Activated naive CD8-positive, alpha-beta T cell treated with anti-CD3 and anti-CD28 coated beads for 36 hours (primary cell): ENCODE measurements at places on chromosomes 16 and 17.

- no peak for DNase-seq
Measured at GRCh38 chr17:80337195-80337895, 76.7 kb downstream of the RNF213 start.

- DNase-seq = no peak
Measured at GRCh38 chr17:73513426-73513825, 130.8 kb downstream of the SDK2 start.

- DNase-seq = no peak
Measured at GRCh38 chr17:76232342-76232741, 8.0 kb downstream of the RNF157 start.

GRCh38 chr17:83161298-83162034, 82.1 kb downstream of the METRNL start:
- no peak for DNase-seq

- no peak for DNase-seq
Measured at GRCh38 chr17:48194097-48194550, 86.6 kb downstream of the SNX11 start.

- no peak for DNase-seq
Measured at GRCh38 chr16:63904930-63905329, 1216.9 kb downstream of the CDH11 start.

- no peak for DNase-seq
Measured at GRCh38 chr17:42002792-42003301, 14.4 kb downstream of the DNAJC7 start.

DNA sequence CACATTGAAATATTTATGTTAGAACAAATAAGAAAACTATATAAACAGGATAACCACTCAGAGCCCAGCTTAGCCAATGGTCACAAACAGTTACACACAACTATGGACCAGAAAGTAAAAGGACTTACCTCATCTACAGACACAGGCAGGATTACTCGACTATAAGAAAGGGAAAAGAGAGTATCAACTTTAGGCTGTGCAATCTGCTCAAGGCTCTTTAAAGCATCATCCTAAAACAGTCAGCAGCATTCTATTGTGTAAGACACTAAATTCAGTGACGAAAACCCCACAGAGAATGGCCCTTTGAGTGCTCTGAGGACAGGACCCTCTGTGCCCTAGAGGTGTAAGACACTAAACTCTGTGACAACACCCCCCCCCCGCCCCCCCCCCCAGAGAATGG, 4.2 kb downstream of the PITPNA start:
- no peak for DNase-seq

GRCh38 chr16:53588081-53588648, 85.2 kb upstream of the AKTIP start:
- no peak for DNase-seq

DNA sequence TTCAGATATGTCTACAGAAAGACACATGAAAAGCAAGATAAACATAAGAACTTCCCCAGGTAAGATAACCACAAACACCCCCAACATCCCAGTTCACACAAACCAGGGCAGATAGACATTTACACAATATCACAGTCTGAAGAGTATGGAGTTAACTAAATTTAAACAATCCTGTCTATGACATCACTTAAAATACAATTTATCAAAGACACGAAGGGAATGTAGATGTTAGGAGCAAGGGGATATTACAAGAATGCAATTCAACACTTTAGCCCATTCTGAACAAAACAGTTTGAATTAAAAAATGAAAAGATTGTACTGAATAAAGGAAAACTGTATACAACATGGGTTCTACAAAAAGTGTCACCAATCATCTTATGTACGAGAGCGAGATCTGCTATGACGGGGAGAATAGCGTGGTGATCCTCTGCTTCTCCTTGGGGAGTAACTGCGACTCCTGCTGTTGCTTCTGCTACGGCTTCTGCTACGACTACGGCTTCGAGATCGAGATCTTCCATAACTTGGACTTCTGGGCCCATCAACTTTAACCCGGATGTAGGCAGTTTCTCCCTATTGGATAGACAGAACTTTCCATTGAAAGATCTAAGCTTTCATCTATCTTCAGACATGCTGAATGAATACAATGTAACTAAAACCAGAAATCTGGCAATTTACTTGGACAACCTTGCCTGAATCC, 1.9 kb downstream of the SRSF1 start:
- no peak for DNase-seq

DNA sequence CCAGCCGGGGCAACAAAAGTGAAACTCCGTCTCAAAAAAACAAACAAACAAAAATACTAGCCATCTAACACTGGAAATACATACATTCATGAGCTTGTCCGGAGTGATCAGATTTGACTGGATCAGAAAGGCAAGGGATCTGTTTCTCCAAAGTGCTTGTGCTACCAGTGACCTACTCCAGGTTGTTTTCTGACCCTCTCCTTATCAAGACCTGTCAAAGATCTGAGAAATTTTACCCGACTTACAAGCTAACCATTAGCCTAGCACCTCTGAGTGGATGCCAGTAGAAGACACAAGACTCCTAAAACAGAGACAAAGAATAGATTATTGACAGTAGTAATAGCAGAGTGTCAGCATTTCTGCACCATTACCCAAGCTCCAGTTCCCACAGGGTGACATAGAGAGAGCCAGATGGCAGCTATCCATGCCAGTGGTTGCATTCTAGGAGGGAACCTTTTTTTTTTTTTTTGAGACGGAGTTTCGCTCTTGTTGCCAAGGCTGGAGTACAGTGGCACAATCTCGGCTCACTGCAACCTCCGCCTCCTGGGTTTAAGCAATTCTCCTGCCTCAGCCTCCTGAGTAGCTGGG, 9.8 kb downstream of the ASPA start:
- no peak for DNase-seq

GRCh38 chr17:12993631-12994030, 24.2 kb downstream of the ELAC2 start:
- DNase-seq = no peak

DNA sequence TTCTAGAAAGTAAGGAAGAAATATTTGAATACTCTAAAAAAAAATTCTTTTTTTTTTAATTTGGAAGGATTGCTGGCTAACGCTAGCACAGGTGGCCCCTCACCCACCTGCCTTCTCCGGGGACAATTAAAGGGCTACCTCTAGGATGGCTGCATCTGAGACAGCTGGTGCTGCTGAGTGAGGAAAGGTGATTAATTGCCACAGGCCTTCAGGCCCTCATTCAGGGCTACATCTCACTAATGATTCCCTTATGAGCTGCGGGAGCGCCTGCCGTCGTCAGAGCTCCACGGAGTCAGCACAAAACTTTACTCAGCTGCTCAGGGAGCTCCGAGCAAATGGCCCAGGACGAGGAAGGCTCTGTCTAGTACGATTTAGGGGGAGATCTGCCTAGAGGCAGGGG, 27.0 kb upstream of the AKTIP start:
- DNase-seq = no peak

DNA sequence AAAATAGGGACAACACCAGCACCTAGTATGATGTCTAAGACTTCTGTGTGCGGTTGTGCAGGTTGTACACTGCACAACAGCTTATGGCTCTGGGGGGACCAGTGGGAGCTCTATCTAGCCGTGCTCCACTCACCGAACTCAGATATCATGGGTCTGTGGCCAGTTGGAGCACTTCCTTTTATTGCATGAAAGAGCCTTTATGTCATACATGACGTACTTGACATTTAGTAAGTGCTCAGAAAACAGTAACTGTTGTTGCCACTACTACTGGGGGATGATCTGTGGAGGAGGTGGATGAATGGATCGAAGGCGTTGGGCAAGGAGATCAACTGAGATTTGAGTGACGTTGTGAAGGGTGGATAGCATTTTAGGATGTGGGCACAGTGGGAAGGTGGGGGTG, 368.8 kb downstream of the SNX29 start:
- DNase-seq = no peak

DNA sequence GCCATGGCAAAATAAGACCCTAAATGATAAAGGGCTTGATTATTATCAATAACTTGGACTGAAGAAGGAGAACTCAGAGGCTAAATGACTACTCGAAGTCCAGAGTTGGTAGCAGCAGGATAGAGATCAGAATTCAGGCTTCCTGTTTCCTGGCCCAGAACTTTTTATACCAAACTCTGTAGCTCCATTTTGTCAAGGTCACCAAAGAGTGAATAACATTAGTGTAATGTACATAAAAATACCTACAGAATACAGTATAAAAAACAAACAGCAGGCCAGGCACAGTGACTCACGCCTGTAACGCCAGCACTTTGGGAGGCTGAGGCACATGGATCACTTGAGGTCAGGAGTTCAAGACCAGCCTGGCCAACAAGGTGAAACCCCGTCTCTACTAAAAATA, 79.0 kb downstream of the ARHGAP17 start:
- no peak for DNase-seq

GRCh38 chr16:56894331-56894917, 29.4 kb downstream of the SLC12A3 start:
- DNase-seq = no peak

DNA sequence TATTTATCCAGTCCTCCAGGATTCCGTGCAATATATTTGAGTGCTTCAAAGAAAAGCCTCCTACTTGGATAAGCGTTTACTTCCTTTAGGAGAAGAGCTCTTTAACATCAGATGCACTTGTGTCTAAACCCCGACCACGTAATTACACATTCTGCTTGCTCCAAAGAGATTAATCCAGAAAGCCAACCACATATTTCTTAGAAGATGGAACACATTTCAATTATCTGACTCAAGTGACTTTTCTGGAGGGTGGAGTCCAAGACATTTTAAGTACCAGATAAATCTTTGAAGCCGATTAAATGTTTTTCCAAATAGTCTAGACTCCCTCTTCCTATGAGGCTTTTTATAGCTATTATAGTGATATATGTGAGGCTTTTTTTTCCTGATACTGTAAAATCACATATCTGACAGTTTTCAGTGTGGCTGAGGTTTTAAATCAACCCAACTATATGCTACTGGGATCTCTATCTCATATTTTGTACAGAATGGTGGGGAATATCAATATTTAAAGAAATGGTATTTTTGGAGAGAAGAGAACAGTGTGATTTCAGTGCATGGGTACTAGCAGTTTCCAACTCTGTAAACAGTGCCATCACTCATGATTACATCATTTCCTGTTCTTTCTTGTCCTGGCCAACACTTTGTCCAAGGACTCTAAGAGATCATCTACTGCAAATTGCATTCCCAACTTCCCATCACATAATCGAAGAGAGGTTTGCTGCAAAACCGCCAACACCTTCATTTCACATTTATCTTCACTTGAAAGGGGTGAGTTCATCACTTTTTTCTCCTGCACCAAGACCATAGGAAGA, 192.4 kb upstream of the HSBP1 start:
- DNase-seq = no peak

- no peak for DNase-seq
Measured at GRCh38 chr16:8110572-8111514, 479.5 kb downstream of the TMEM114 start.

- no peak for DNase-seq
Measured at GRCh38 chr17:58136669-58137279, 11.4 kb upstream of the OR4D1 start.

DNA sequence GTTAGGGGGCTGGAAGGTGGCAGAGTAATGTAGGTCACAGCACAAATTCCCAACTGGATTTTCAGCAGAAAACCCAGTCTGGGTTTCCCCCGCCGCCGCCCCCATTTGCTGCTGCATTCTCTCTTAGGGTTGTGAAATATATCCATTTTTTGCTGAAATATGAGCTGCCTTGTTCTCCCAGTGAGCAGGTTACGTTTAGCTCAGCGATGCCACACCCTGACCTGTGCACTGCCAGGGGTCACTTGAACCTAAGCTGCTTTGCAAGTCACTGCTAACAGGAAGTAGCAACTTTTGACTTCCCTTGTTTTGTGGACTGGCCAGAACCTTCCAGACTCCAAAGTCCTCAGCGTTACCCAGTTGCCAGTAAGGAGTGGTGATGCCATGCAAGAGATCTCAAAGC, 274.1 kb downstream of the CPPED1 start:
- DNase-seq = no peak

GRCh38 chr17:82081546-82081945, 15.9 kb upstream of the DUS1L start:
- DNase-seq = no peak

- DNase-seq = no peak
Measured at GRCh38 chr17:48738424-48738802, 9.9 kb upstream of the HOXB13 start.

DNA sequence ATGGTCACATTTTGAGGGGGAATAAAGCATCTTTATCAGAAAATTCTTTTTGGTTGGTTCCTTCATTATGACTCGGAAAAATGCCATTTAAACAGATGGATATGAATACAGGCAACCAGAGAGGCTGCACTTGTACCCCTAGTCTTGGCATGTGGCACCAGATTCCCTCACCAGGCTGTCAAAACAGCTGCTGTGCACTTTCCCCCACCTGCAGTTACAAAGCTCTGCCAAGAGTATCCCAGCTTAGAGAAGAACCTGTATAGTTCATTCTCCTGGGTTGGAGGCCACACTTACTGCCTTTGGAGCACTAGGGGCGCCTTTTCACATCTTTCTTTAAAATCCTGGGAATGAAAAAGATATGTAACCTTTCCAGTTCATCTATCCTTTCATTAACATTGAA, 190.3 kb downstream of the KIF2B start:
- no peak for DNase-seq

DNA sequence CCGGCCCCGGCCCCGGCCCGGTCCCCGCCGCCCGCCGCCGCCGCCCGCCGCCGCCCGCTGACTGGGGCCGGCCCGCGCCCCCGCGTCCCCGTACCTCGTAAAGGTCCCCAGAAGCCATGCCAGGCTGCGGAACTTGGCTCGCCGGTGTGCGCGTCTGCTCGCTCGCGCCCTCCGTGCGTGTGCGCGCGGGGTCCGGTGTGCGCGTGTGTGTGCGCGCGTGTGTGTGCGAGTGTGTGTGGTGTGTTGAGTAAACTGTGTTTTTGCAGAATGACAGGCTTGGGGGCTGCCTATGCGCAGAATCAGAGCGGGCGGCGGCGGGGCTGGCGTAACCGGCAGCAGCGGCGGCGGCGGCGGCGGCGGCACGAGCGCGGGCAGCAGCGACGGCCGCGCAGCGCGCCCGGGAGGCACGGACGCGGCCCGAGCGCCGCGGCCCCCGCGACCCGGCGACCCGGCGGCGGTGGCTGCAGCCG, 307 bp downstream of the CDYL2 start:
- DNase-seq = peak; percentile 66

GRCh38 chr17:77153999-77154586, 13.3 kb downstream of the SEC14L1 start:
- no peak for DNase-seq

DNA sequence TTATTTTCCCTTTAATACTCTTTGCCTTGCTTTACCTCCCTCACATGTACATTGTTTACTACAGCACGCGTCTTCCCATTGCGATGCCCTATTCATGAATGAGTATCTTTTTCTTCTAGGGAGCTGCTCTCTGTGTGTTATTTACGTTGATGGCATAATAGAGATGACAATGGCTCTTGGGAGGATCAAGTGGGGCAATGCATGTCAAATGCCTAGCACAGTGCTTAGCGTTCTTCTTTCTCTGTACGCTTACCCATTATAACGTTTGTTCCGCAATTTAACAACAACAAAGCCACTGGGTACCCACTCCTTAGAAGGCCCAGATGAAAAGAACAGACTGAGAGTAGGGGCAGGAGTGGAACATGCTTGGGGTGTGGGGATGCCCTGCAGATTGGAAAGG, 271.6 kb upstream of the TNRC6C start:
- no peak for DNase-seq

GRCh38 chr17:60354223-60354622, 37.7 kb downstream of the USP32 start:
- DNase-seq = no peak

- peak; percentile 43 for DNase-seq
Measured at GRCh38 chr16:546909-547770, 13.1 kb upstream of the PRR35 start.
